Activated T-cell treated with anti-CD3 and anti-CD28 coated beads, Interleukin-2, amount 50 U/mL, for 4 hours (primary cell): ENCODE measurements at places on chromosomes 5 and 9.

GRCh38 chr9:113646491-113646890 is 183.0 kb downstream of the RGS3 start:
- DNase-seq, result no peak

- DNase-seq, result no peak
These were observed 381.5 kb upstream of the CDH18 start for GRCh38 chr5:20369518-20369885.

- DNase-seq, result no peak
These were observed 374.6 kb downstream of the SPATA31D1 start for GRCh38 chr9:82363198-82363597.

DNA sequence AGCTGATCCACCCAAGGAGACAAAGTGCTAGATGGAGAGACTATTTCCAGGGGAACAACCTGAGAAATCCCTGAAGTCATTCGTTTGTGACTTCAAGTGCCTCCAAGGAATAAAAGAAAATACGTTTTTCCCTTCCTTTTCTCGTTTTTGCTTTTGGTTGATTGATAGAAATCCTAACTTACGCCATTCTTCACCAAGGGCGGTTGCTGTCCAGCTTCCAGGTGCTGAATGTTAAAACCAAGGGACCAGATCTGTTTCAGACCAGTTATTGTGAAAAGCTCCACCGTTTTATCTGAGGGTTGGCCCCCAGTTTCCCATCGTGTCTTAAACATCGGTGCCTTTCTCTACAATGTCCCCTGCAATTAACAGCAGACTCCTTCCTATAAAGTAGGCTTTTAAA is 600.7 kb upstream of the SGCD start:
- no peak for DNase-seq

DNA sequence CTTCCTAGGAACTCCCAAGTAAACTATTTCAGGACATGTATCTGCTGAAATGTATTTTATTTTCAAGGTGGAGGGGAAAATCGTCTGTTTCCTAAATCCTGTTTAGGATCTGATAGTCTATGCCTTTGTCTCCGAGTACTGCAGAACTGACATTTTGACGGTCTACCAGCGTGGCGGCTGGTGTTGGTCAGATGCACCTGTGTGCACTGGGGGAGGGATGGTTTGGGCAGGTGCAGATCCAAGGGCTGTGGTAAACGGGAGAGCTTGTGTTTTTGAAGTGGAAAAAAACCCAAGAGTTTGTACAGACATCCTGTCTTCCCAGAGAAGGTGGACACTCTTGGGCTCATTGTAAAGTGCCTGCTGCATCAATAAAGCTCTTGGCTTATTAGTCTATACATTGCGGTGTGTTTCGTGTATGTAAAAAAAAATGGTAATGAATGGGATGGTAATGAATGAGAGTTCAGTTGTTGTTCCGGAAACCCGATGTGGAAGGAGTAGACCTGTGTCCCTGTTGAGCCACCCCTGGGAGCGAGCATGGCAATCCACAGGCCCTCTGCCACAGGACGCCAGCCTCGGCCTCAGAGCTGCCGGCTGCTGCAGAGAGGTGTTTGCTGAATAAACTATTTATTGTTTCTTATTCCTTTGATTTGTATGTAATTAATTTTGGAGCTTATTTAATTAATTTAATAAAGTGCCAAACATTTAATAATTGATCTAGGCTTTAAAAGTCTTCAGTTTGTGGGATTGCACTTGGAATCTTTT is 15.3 kb downstream of the ARPC5L start:
- DNase-seq, result no peak
